ENCODE measurements at places on chromosomes 12 and 14.

DNA sequence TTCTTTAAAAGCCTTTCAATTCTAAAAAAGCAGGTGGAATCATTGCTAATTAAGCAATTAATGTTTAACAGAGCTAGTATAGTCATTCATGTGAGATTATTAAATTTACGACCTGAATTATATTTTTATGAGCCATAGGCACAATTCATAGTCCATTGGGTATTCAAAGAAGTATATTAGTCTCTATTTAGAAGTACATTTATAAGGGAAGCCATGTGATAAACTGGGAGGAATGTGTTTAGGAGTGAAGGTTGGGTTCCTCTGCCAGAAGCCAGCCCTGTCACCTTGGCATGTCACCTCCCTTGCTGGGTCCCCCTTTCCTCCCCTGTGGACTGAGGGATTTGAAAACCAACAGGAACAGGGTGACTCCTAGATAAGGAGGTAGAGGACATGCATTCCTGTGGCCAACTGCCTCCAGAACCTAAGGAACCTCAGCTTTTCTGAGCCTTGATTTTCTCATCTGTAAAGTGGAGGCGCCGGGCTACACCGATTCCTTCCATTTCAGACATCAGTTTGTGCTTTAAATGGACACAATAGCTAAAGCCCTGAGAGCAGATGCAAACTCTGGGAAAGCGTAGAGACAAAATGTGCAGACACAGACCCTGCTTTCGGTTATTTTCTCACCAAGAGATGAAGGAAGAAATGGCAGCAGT, 5.4 kb upstream of the KRT2 start:
- no peak for DNase-seq

- no peak for DNase-seq
Observed at GRCh38 chr12:86613311-86613710, 357.1 kb upstream of the MGAT4C start.

- DNase-seq, result no peak
Observed at GRCh38 chr12:109258607-109259544, 50.2 kb downstream of the FOXN4 start.

GRCh38 chr12:18358930-18359329, 97.6 kb downstream of the PIK3C2G start:
- no peak for DNase-seq

DNA sequence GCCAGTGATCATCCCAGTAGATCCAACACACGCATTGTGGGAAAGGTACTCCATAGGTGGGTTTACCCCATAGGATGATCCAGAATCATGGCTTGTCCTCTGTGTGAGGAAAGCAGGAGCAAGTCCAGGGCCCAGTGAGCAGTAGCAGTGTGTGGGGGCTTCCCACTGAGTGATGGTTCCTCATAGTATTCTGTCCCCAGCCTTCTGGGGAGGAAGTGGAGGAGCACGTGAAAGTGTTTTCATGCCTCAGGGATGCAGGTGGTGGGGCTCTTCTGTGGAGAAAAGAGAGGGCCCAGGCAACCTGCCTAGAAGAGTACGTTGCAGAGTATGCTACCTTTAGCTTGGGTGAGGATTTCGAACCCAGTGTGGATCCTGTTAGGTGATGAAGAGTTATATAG, 56.5 kb downstream of the SUSD6 start:
- DNase-seq, result no peak

DNA sequence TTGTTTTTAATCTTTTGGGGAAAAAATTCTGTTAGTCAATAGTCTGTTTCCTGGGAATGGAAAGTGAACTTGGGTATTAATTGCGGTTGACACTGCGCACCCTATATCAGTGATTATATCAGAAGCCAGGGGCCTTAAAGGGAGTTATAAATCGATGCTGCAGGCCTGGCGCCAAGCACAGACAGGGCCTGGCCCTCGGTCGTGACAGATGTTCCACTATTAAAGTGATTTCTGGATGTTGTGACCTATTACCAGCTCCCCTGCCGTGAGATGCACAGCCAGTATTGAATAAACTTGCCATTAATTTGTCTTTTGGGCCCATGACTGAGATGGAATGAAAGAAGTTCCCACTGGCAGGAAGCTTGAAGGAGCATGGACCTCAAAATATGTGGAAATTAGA, 45.1 kb upstream of the KITLG start:
- DNase-seq, result no peak

- no peak for DNase-seq
Observed at GRCh38 chr14:37253905-37254304, 56.2 kb downstream of the MIPOL1 start.

DNA sequence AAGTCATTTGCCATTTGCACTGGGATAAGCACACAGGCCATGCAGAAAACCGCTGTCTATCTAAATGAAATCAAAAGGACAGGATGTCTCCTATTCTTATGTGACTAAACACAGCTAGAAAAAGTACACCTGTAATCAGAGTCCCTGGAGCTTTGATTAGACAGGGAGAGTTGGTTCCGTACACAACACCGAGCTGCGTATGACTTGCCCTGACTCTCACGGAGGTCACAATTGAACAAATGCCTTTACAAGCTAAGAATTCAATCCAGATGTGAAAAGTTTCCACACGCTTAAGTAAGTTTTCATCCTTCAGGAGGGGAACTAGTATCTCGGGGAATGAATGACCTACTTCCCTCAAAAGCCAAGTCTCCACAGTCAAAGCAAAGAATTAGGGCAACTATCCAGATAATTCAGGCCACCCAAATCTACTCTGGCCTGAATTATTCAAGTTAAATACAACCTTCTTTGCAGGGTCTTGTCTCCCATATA, 67.5 kb downstream of the RTN1 start:
- DNase-seq, result no peak

DNA sequence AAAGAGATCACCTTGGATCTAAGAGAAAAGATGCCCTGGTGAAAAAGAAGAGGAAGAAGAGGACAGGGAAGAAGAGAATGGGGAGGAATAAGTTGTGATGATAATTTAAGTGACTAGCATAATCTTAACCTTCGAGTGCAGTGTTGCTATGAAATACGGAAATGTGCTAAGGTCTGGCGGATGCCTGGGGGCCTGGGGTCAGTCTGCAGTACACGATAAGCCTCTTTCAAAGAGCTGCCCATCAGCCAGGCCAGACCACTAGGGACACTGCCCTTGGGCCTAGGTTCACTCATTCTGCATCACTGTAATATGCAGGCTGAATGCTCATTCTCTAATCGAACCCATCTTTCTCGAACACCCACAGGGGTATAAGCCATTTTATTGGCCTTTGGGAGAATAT, 83.4 kb downstream of the PLEKHG3 start:
- no peak for DNase-seq

DNA sequence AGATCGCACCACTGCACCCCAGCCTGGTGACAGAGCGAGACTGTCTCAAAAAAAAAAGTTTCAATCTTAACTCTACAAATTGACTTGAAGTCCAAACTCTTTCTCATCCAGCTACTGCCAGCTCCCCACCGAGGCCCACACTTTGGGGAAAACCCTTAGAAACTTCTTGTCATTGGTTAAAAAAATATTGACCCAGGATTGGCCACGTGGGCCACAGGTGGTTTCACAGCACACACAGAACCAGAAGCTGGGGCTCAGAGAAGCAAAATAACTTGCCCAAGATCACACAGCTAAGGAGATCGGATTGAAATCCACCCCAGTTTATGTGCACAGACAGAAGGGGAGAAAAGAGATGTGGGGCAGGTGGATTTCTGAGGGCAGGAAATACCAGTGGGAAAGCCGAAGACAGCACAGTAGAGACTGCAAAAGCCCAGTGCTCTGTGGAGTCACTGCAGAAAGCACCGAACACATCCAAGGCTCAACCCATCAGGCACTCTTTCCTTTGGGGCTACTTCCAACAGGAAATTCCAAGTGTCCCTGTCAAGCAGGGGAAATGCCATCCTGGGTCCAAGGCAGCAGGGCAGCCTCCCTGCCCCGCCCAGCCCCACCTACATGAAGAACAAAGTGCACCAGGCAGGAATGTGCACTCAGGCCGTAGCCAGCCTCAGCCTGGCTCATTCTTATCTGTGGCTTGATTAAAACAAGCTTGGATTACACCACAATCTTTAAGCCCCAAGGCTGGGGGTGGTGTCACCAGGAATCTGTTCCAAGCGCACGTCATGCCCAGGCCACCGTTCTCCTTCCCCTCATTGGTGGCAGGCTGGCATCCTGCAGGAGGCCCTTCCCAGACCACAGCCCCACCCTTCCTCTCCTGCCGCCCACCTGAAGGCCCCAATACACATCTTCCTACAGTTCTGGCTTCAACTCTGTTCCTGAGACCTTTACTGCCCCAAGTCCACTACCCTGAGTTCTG, 72.5 kb downstream of the ITPK1 start:
- DNase-seq, result no peak

- DNase-seq, result peak; percentile 39
Observed at GRCh38 chr14:21978184-21978998, 304.8 kb upstream of the OR4E1 start.

GRCh38 chr12:98439471-98439951, 75.9 kb upstream of the TMPO start:
- DNase-seq, result peak; percentile 46

DNA sequence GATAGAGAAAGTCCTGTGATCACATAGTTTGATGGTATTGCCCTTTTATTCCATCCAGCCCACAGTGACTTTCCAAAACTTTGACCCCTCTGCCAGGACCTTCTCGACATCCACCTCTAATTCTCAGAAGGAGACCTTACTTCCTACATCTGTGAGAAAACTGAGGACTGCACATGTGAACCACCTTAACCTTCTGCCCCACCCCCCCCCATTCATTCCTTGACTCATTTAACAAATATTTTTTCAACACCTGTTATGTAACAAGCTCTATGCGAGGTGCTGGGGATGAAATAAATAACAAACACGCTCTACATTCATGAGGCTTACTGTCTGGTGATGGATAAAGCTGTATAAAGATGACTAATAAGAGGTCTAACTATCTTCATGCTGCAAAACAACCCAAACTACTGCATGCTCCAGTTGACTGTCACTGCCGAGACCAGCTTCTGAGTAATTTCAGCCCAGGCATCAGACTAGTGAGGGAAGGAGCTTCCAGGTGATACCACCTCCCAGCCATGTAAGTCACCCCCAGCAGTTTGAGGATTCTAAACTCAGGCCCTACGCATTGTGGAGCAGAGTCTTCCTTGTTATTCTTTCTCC, 1.9 kb upstream of the HAL start:
- no peak for DNase-seq

DNA sequence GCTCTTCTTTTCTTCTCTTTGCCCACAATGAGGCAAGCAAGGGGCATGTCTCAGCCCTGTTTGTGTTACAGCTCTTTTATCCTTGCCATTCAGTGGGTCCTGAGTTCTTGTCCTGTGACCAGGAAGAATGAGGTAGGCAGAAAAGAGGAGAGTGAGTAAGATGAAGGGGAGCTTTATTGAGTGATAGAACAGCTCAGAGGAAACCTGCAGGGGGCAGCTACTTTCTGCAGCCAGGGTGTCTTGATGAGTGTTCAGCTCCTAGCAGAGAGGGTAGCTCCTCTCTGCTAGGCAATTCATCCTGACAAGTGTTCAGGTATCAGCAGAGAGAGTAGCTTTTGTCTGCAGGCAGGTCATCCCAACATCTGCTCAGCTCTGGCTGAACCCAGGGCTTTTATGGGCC, 41.0 kb downstream of the HSD17B6 start:
- DNase-seq, result no peak

- DNase-seq, result peak; percentile 88
Observed at GRCh38 chr14:81416194-81416952, 16.2 kb upstream of the STON2 start.

DNA sequence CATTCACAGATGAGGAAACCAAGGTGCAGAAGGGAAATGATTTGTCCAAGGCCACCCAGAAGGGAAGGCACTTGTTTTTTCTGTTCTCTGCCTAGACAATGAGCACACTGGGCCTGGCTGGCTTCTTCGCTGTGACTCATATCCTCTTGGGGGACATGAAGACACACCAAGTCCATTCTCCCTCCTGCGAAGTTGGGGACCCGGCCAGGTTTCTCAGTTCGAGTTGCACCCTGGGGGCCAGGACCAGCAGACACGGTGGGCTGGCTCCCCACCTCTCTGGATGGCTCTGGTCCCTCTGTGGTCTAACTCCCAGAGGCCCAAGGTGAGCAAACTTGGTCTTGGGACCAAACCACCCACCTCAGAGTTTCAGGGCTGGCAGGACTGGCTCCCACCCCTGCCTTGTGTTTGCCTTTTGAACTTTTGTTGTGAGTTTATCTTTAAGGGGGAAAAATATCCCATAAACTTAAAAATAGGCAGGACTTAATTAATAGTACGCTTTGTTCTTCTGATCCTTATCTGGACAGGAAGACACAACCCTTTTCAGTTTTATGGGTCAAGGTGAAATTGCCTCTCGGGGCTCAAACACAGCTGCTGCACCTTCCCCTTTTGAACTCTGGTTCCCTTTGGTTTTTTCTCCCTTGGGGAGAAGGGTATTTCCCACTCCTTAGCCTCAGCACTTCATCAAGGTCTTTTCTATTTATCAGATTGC, 9.0 kb upstream of the MLEC start:
- no peak for DNase-seq

GRCh38 chr12:19234171-19234704, 104.7 kb downstream of the PLEKHA5 start:
- DNase-seq, result peak; percentile 34

DNA sequence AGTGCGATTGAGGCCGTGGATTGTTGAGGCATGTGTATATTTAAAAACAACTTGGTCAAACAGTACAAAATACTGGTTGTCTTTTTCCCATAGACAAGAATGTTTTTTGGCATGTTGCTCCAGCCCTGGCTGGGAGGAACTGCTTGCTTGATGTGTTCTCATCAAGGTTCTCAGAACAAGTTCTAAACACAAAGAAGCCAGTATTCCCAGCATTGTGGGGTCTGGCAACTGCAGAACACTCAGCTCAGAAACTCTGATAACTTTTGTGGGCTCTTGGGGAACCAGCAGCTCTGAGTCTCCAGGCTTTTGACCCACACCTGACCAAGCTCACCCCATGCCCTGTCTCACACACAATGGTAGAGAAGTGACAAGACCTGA, 27.1 kb upstream of the DICER1 start:
- no peak for DNase-seq
